ENCODE measurements at places on chromosomes 2 and 18. TPM values are rescaled to one million over a fixed set of nuclear protein-coding genes. Genes with fewer than 3 reads are reported as not detected.

GRCh38 chr2:33023728-33024500 is 77.2 kb downstream of the LTBP1 start:
- DNase-seq: no peak

DNA sequence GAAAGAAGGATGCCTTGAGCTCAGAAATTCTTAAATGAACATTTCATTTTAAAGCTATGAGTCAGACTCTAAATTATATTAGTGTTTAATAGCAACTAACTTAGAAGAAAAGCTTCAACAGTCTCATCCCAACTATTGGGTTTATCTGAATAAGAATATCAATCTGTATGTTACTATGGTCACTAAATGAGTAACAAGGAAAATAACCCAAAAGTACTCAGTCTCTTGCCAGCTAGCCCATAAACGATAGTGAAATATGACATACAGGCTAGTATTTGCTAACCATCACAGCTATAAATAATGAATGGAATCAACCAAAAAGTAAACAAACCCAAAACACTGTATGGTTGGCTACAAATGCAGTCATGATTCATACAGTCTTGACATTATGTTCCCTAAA is 174.9 kb downstream of the RAB3GAP1 start:
- DNase-seq: no peak

DNA sequence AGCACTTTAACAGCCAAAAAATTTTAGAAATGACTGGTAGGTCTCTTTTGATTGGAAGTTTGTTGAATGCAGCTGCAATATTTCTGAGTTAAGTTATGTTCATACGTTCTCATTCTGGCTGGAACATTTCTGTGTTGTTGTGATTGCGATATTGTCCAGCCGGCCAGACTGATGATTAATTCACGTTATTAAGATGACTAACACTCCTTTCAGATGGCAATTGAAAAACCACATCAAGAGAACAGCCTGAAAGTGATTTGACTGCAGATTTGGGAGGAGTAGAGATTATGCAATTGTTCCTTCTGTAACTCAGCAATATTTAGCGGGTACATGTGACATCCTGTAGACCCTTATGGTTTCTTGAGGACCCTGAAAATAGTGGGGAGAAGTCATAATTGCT is 133.7 kb downstream of the FBXO15 start:
- DNase-seq: no peak

DNA sequence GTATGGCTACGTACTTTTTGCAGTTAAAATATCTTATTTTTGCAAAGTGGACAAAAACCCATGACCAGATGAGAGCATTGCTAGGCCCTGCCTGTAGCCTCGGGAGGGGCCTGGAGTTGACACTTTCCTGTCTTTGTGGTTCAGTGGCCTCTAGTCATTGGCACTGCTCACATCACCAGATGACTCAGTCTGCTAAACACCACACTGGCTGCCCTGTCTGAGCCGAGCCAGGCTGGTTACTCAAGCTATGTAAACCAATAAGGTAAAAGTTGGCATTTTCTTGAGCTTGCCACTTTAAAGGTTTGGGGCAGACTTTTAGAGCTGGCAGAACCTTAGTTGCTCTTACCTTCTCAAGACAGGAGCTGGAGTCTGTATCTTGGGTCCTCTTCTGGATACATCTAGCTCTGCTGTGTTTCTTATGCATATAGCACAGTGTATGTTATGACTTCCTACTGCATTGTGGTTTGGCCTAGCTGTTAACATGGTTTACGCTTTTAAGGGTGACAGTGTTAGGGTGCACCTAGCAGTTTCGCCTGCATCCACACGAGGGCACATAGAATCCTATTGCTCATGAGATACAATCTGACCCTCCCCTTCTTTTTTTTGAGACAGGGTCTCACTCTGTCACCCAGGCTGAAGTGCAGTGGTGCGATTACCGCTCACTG is 76.4 kb downstream of the AP1S3 start:
- peak; percentile 80 for DNase-seq

GRCh38 chr18:38796762-38797161 is 1231.2 kb upstream of the CELF4 start:
- DNase-seq: no peak

GRCh38 chr2:64394153-64394552 is 59.8 kb upstream of the LGALSL start:
- no peak for DNase-seq

DNA sequence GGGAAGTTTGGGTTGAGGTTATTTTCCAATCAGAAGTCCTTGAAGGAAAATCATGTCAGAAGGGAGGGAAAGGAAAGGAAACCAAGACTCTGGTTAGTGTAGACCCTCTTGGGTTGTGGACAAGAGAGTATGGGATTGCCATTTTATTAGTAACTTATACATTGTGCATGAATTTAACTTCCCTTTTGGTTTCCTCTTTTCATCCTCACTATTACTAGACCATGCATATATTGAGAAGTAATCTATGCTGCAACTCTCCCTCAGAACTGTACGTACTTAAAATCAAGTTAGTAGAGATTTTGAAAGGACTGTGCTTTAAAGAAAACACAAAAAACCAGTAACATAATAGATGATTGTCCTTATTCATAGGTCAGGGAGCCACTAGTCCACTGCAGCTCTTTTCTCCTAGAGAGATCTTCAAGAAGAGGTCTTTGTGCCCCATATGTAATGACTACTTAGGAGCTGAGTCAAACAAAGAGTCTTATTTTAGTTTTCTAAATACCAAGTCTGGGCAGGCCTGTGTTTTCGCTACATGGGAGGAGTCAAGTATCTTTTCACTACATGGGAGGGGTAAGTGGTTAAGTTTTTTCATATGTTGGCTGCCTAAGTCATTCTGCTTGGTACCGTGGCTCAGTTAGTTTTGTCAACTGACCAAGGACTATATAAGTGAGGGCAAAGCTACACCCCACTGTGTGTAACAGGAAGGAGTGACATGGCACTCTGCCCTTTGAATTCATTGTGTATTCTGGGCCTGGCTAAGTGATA is 25.2 kb upstream of the FAM117B start:
- peak; percentile 25 for DNase-seq

GRCh38 chr2:231717281-231718171 is 9.2 kb downstream of the PTMA start:
- no peak for DNase-seq

DNA sequence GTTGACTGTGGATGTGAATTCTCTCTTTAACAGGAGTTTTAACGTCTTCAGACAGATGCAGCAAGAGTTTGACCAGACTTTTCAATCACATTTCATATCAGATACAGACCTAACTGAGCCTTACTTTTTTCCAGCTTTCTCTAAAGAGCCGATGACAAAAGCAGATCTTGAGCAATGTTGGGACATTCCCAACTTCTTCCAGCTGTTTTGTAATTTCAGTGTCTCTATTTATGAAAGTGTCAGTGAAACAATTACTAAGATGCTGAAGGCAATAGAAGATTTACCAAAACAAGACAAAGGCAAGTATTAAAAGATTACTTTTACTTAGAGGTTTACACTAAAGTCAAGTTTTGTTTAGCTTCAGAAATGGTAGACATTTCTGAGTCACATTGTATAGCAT is 30.2 kb upstream of the TYMS start:
- no peak for DNase-seq

DNA sequence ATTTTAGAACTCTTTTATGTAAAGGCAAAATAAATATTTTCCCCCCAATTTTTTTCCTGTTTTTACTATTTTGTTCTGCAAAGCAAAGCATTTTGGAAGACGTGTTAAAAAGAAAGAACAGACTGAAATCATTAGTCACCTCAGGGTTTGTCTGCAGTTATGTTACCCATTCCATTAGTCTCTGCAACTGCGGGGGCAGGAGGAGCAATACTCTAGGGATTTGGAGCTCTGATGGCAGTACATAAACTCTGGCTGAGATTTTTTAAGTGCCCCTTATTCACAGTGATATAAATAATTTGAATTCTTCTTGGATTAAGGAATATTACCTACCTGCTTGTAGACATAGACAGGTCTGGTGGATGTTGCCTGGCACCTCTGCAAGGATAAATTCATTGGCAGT is 88.0 kb upstream of the CELF4 start:
- DNase-seq: no peak

DNA sequence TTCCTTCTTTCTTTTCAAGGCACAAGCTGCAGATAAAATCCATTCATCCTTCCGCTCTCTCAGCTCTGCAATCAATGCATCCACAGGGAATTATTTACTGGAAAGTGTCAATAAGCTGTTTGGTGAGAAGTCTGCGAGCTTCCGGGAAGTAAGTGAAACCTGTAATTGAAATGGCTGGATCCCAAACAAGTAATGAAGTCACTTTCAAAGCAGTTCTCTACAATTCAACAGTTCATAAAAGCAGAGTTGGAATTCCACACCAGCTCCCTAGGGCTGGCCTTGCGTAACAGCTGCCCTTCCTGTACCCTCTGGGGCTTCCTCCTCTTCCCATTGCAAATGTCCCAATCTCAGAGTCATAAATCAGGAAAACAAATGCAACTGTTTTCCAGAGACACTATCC is 9.6 kb downstream of the SERPINB2 start:
- no peak for DNase-seq

DNA sequence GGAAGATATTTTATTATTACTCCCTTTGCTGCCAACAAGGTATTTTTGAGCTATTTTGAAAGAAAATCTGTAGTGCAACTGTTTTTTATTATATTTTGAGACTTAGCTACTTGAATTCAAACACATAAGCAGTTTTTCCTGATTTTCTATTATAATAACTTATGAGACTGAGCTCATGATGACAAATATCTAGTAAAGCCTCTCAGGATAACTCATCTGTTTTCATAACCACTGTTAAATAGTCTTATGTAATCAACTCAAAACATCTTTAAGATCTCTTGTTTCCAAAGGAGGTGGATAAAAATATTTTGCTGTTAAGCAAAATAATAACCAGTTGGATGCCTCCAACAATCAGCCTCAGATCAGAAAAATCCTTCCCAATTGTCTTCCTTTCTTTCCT is 21.9 kb upstream of the PPP1CB start:
- no peak for DNase-seq

GRCh38 chr18:34697233-34697632 is 12.9 kb upstream of the DTNA start:
- DNase-seq: no peak

- peak; percentile 42 for DNase-seq
Observed at GRCh38 chr2:119367472-119368099, 809 bp downstream of the DBI start.

- DNase-seq: no peak
Observed at GRCh38 chr2:240392948-240393830, 42.3 kb upstream of the GPC1 start.

GRCh38 chr2:126824663-126825062 is 74.0 kb upstream of the TEX51 start:
- no peak for DNase-seq

DNA sequence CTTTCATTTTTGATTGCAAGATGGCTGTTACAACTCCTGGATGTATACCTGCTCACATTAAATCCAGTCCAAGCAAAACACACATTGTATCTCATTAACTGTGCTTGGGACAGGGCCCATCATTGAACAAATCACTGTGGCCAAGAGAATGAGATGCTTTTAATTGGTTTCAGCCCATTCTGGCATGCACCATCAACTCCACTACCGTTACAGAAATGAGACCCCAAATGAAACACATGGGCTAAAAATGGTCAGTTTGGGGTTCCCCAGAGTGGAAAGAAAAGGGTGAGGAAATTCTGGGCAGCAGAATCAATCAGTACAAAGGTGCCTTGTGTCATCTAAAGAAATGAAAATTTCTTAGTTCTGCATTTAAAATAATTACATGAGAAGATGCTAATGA is 52.7 kb downstream of the FAM171B start:
- no peak for DNase-seq

GRCh38 chr18:24790347-24790746 is 329.9 kb downstream of the HRH4 start:
- no peak for DNase-seq

DNA sequence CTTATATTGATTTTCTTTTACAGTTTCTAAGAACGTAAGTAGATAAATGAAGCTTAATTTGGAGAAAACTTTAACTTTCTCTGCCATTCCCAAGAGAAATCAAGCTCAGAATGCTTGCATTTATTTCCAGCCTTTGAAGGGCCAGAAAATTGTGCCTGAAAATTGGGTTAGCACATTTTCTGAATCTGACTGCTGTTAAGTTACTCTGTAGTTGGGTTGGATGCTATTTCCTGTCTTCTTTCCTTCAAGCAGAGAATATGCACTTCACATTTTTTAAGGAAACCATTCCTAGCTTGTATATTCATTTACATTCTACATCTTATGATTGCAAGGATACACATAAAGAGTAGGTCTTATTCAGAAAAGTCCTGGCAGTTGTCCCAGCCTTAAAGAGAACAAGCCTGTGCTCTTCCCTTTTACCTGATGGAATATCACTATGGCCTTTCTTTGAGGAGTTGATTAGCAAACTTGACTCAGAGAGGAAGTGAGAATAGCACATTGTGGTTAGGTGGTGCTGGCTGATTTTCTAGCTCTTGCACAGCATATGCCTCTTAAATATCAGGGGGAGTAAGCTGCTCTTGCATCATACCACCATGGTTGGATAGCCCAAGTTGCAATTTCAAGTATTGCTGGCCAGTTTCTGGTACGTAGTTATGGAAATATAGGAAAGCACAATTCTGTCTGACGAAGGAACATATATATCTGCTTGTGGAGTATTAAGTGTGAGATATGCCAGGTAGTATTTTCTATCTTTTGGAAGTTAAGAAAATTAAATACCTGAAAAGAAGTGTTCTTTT is 133.7 kb downstream of the COMMD1 start:
- DNase-seq: peak; percentile 40

- no peak for DNase-seq
Observed at GRCh38 chr2:200225951-200226350, 80.5 kb upstream of the SPATS2L start.

DNA sequence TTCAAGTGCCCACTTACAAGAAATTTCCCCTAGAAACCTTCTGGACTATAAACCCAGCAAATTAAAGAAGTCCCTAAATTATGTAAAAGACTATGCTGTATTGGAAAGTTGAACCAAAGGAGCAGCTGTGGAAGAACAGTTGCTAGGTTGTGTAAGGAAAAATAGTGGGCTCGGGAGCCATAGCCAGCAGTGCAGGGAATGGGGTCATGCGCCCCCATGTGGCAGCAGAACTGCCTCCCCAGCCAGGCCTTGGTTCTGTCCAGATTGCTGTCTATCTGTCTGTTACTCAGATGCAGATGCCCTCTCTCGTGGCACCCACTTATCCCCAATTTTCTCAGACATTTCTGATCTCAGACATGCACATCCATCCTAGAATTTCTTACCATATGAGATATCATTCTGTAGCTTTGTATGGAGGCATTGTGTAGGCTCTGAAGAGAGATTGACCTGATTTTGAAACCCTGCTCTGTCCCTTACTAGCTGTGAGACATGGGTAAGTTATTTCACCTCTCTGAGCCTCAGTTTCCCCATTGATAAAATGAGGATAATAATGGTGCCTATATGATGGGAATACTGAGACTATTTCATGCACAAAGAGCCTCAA is 258.3 kb downstream of the SS18 start:
- peak; percentile 16 for DNase-seq

- no peak for DNase-seq
Observed at GRCh38 chr2:7111626-7112025, 194.4 kb downstream of the RNF144A start.

Gene DHRS9
- 4.6 TPM for total RNA-seq

Gene KRCC1
- total RNA-seq: 13.2 TPM

Gene PROM2
- 0.39 TPM for total RNA-seq

Gene POTEI
- not detected for total RNA-seq

Gene PRKAG3
- not detected for total RNA-seq

Gene IAH1
- total RNA-seq: 70.4 TPM

Gene LYG2
- not detected for total RNA-seq

Gene TAF4B
- total RNA-seq: 32.4 TPM

Gene SPEG
- total RNA-seq: 4.8 TPM

Gene LOXL3
- 3.6 TPM for total RNA-seq

Gene ABCB11
- not detected for total RNA-seq

Gene CRYBA2
- total RNA-seq: not detected

Gene IL36G
- total RNA-seq: not detected

Gene TEX44
- not detected for total RNA-seq

Gene PARD6G
- total RNA-seq: not detected

Gene AQP12A
- not detected for total RNA-seq
